ENCODE measurements at places on chromosomes 6 and 20.

- no peak for DNase-seq
Measured at GRCh38 chr6:79189760-79190350, 44.6 kb downstream of the HMGN3 start.

DNA sequence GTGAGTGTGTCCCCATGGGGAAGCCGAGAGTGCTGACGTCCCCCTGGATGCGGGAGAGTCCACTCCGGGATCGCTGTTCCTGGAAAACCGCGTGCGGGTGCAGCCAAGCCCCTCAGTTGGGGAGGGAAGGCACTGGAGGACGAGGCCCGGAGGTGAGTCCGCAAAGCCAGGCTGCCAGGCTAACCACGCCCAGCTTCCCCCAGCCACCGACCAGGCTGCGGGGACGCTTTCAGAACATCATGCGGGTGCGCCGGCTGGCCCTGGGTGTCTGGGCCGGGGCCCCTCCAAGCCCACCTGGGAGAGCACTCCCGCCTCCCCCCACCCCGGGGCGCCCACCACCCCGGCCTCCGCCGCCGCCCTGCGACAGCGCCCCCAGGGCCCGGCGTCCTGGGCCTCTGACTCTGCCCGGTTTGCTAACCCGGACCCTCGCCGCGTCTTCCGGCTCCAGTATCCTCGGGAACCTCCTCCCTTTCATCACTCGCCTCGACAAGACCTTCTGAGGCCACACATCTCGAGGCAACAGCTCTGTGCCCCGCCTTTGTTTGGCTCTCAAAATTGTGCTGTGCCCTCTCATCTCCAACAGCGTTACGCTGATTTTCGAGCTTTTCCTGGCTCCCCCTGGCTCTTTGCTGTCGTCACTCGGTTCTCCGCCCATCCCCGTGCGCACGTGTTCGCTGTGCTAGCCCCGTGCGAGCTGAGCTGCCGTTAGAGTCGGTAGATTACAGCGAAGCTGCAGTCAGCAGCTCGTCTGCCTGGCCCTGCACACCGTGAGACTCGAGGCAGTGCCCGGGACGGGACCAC is 47.1 kb upstream of the ENTPD6 start:
- DNase-seq: peak; percentile 18

DNA sequence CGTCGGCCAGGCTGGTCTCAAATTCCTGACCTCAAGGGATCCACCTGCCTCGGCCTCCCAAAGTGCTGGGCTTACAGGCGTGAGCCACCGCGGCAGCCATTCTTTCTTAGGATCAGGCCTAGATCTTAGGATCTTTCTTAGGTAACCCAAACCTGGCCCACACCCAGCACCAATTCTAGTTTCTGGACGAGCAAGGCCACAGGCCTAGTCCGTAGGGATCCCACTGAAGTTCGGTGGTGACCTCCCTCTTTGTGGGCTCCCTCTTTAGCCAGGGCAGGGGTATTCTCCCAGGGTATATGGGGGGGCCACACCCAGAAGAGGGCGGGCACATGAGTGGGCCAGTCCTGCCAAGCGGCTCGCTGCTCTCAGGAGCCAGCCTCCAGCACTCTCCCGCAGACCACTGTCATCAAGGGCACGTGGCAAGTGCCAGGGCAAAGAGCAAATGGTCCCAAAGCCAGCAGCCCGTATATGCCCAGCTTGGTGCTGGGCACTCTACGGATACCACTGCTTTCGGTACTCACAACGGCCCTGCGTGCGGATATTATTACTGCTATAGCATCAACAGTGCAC is 6.5 kb downstream of the PXDC1 start:
- no peak for DNase-seq

GRCh38 chr6:108940741-108941140 is 92.5 kb downstream of the ARMC2 start:
- DNase-seq: no peak

DNA sequence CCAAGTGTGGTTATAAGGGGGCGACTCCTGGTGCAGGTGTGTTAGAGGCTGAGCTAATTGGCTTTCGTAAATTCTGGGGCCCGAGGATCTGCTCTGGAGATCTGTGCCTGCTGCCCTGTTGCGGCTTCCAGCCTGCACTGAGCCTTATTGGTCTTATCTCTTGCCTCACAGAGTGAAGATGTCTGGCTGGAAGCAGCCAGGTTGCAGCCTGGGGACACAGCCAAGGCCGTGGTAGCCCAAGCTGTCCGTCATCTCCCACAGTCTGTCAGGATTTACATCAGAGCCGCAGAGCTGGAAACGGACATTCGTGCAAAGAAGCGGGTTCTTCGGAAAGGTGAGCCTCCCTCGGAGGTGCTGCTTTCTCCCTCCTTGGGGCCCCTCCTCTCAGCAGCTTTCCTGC is 20.0 kb downstream of the PRPF6 start:
- no peak for DNase-seq

DNA sequence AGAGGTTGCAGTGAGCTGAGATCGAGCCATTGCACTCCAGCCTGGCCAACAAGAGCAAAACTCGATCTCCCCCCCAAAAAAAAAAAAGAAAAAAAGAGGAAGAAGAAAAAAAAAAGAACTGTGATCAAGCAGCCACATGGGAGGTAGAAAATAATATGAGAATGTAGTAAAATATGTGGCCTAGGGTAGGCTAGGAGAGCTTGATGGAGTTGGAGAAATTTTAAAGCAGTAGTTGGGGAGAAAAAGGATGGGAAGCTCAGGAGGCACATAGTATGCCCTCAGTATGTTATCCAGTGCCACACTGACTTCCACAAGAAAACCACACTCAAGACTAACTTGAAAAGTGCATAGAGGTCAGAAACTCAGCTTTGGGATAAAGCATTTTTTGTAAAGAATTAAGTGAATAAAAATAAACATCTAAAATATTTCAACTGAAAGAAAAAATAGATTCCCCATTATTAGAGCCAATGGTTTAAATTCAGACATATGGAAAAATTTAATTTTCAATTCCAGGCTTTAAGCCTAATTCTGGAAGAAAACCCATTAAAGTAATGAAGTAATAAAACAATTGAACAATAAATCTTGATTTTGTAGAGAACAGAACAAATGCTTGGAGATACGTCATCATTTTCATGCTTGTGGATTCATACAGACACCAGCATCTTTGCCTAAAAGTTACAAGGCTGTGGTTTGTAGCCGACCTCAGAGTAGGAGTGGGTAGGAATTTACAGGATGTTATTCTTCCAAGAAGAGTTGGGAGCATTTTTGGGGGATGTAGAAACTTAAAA is 34.7 kb downstream of the PLEKHG1 start:
- DNase-seq: no peak

DNA sequence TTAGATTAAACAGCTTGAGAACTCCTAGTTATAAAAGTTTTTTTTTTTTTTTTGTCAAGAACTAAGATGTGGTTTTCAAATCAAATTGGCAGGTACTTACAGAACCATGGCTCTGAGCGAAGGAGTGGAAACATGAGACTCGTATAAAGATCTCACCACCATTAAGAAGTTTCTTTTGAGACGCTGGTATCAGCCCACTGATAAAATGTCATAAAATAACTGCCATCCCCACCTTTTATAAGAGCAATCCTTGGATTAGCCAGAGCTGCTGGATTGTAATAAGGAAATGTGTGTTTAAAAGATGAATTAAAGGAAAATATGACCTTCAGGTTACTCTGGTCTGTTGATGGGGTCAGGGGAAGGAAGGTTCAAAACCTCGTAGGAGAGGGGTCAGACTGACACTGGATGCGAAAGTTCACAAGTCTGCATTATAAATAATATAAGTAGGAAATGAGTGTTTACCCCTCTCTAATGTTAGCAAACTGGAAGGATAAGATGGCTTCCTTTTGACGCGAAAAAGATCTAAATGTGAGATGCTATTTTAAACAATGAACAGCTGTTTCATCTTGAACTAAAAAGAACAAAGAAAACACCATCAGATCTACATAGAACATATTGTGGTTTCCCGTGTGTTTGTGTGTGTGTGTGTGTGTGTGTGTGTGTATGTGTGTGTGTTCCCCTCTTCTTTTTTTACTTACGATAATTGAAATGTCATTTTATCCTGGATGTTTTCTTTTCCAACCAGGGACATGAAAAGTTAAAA is 386.8 kb upstream of the JAG1 start:
- DNase-seq: no peak

DNA sequence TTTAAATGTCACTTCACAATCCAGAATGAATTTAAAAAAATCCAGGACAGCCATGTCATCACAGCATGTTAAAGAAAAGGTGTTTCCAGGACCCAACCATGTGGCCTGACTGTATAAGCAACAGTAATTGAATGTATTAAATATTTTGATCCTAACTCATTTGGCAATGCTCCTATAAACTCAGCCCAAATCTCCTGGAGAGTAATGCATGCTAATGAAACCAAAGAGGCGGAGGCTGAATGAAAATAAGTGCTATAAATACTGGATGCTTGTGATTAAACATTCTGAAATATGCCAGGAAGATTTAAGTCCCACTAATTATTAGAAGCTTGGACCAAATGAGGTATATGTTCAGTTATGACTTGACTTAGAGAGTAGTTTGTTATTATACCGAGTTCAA is 486.8 kb downstream of the FRK start:
- peak; percentile 52 for DNase-seq

DNA sequence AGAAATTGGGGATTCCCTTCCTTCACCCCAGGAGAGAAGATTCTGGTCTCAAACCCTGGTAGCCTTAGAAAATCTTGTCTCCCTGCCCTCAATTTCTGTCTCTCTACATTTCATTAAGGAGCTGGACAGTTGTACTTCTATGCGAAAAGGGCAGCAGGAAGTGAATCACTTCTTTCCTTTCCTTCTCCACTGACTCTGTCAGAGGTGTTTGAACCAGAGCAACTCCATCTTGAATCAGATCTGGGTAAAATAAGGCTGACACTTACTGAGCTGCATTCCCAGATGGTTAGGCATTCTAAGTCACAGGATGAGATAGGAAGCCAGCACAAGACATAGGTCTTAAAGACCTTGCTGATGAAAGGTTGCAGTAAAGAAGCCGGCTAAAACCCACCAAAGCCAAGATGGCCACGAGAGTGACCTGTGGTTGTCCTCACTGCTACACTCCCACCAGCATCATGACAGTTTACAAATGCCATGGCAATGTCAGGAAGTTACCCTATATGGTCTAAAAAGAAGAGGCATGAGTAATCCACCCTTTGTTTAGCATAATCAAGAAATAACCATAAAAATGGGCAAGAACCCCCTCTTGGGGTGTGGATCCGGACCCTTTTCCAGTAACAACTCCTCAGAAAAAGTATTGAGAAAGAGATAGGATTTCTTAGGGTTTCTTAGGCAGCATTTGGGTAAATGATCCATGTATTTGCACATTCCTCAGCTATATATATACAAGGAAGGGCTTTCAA is 95.8 kb upstream of the PLCB4 start:
- no peak for DNase-seq

DNA sequence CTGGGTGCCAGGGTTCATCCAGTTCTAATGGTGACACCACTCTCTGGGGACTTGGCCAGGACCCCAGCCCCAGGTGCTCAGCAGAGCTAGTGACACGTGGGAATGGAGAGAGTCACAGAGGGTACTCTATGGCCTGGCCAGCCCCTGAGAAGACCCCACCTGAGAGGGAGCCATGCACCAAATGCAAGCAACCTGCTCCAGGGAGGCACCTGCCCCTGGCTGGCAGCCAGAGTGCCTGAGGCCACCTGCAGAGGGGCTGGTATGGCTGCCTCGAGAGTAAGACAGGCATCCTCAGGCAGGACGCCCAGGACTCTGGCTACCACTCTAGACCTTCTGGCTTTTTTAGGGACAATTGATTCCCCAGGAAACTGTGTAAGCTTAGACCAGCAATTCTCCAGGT is 38.6 kb upstream of the CST7 start:
- DNase-seq: no peak

- no peak for DNase-seq
Measured at GRCh38 chr6:131683479-131683878, 17.7 kb downstream of the OR2A4 start.

DNA sequence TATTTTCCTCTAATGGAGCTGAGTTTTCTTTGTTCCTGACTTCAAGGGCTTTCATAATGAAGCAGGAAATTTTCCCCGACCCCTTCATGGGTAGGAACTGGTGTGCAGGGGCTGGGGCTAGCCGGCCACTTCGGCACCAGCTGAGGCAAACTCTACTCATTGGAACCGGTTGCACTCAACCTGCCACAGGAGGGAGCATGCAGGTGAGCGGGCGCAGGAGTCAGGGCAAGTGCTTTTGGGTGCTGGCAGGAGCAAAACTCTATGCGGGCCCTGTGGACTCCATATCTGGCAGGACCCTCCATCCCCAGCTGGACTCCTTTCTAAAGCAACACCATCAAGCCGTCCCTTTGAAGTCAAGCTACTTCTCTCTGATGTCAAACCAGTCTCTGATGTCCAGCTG is 244.2 kb downstream of the EPM2A start:
- no peak for DNase-seq

- DNase-seq: no peak
Measured at GRCh38 chr6:33420491-33421343, 852 bp downstream of the SYNGAP1 start.

DNA sequence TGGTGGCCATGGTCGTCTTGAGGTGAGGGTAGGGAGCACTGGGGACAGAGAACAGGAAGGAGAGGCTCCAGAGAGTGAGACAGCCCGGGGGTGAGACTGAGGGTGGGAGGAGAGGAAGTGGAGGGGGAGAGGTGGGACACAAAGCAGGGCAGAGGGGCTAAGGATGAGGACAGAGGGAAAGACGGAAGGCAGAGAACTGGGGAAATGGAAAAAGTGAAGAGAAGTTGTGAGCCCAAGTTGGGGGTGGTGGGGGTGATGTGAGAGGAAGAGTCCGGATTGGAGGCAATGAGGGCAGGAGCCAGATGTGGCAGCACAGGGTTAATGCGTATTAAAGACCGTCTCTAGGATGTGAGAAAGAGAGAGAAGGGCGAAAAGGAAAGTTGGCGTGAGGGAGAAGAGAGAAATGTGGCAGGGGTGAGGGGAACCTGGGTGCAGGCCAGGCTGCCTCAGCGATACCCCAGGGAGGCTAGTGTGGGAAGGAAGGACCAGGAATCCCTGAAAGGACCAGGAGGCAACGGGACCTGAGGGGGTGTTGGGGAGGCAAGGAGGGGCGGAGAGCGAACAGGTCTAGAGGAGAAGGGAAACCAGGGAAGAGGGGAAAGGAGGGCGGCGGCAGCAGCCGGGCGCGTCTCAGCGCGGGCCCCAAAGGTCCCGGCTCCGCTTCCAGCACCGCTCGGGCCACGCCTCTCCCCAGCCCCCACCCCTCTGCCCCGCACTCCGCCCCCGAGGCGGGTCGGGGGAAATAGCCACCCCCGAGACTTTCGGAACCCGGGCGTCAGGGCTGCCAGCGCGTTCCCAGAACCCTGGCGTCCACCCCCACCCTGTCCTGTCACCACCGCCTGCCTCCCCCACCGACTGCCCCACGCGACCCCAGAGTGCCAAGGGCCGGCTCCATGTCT is at the start of gene PPP1R18:
TSS of gene PPP1R18 (minus strand) at position 637 of the 899 bp plus-strand sequence. CDS start at position 10, 627 bp downstream.
- no peak for DNase-seq

DNA sequence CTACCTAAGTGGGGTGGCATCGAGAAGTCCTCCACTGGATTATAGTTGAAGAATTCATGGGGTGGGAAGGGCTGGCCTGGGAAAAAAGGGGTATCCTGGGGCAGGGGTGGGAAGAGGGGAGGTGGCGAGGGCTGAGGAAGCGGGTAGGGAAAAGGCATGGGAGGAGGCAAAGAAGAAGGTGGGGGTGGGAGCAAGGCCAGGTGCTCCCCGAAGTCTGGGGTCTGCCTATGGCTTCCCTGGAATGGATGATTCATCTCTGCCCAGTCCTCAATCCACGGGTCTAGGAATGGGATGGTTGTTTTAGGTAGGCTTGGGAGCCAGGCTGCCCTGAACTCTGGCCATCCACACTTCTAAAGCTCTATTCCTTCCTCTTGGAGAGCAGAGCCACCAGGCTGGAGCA is 4.4 kb downstream of the PCED1A start:
- DNase-seq: no peak
